Calu3 (cell line): ENCODE measurements at places on chromosomes 16 and 17.
A peak's percentile ranks its signal among the peaks of the same experiment; 100 is the strongest.

DNA sequence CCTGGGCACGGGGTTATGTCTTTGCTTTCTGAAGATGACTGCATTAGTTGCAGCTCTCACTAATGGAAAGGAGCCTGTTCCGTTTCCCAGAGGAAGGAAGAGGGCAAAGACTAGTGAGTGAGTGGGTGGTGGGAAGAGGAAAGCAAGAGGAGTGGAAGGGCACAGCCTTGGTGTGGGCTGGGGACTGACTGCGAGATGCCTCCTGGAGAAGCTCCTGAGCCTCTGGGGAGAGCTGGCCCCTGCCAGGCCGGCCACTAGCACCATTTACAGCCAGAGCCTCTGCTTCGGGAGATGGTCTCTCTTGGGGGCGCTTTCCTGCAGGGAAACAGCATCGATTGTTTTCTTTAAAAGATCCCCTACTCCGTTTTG lies 825 bp upstream of the RHBDL3 start:
- DNase-seq: no peak

DNA sequence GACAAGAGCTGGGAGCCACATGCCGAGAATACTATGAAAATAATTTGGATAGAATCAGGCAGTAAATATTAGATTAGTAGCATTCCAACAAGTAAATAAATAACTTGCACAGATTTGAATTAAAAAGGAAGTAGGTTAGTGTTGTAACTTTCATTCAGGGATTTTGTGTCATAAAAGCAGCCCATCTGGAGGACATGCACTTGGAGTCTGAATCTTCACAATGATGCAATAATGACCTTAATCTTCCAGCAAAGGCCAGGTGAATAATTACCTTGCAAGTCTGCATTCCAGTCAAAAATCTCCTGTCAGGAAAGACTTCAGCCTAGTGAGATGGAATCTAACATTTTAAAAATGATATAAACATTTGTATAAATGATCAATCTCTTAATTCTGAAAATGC lies 518.1 kb downstream of the KCNJ2 start:
- no peak for DNase-seq

DNA sequence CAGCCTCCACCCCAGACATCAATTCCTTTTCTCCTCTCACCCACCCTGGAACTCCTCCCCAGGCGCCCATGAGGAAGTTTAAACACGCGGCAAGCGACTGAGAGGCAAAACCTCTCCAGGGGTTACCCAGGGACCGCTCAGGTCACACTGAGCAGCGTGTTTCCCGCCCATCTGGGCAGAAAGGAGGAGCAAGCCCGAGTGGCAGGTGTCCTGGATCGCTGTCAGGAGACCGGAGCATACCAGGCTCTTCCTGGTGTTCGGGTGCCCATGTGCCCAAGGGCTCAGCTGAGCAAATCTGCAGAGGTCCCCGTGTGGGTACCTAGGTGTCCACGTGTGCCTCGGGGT lies 491 bp downstream of the SLC25A19 start:
- DNase-seq: peak; percentile 49

DNA sequence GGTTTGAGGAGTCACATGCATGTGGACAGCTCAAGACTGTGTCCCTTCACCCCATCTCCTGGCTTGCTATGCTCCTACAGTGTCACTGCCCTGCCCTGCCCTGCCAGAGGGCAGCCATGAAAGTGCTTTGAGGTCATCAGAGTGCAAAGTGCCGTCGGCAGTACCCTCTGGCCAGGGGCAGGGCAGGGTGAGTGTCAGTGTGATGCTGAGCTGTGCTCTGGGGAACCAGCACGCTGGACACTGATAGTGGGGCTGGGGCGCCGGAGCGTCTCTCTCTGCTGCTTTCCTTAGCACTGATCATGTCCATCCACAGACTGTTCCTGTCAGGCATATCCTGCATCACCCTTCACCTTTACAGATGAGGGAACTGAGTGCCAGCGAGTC lies 1.6 kb upstream of the SPATA32 start:
- DNase-seq: no peak

DNA sequence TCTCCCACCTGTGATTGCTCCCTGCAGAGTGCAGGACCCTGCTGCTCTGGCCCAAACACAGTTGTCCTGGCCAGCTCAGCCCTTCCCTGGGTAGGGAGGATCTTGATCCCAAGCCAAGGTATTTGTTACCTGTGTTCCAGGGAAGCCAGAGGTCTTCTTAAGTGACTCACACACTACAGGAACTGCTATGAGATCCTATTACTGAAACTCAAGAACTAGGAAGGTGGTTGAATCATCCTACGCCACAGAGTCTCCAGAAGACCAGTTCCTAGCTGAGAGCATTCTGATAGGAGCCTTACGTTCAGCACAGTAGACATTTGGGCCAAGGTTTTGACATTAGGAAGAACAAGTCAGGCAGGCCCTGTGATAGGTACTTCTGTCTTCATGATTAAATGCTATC lies 12.0 kb downstream of the CHST6 start:
- DNase-seq: peak; percentile 72

- no peak for DNase-seq
Observed at GRCh38 chr16:75038036-75038858, 39.4 kb downstream of the ZNRF1 start.

DNA sequence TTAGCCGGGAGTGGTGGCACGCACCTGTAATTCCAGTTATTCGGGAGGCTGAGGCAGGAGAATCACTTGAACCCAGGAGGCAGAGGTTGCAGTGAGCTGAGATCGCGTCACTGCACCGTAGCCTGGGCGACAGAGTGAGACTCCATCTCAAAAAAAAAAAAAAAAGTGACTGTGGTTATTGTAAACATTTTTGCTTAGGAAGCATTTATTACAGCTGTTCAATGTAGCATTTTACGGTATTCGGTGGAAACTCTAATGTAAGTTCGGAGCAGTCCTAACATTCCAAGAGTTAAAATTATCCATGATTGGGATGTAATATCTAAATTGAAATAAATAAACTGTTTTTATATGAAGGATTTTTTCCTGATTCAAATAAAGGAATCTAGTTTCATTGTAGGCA lies 254.8 kb upstream of the HSBP1 start:
- DNase-seq: no peak

DNA sequence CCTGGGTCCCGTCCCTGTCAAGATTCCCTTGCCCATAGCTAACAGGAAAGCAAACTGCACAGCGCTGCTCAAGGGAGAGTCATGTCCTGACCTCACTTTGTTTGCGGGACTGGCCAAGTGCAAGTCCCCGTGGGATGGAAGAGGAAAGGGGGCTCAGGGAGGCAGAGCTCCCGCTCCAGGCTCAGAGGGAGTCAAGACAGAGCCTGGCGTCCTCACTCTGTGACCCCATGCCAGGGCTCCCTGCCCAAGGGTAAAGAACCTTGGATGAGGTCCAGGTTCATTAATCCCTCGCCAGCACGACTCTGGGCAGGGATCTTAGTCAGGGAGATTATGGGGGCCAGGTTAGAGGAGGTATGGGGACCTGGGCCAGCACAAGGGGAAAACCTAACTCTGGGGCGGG lies 51.5 kb upstream of the CBX4 start:
- no peak for DNase-seq

DNA sequence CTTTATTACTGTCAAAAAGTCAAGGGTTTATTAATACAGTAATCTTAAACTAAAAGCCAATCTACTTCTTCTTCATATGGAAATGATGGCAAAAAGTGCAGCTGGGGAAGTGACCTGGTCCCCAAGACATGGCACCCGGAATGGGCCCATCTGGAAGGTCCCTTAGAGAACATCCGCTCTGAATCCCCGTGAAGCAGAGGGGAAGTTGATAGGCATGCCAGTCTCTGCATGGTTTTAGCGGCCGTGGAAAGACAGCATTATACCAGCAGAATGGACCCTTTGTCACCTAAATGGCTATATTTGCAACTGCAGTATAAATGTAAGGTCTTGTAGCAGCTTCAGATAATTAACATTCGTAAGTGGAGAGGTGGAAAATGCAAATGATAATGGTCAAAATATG lies 32.4 kb downstream of the COTL1 start:
- DNase-seq: no peak

DNA sequence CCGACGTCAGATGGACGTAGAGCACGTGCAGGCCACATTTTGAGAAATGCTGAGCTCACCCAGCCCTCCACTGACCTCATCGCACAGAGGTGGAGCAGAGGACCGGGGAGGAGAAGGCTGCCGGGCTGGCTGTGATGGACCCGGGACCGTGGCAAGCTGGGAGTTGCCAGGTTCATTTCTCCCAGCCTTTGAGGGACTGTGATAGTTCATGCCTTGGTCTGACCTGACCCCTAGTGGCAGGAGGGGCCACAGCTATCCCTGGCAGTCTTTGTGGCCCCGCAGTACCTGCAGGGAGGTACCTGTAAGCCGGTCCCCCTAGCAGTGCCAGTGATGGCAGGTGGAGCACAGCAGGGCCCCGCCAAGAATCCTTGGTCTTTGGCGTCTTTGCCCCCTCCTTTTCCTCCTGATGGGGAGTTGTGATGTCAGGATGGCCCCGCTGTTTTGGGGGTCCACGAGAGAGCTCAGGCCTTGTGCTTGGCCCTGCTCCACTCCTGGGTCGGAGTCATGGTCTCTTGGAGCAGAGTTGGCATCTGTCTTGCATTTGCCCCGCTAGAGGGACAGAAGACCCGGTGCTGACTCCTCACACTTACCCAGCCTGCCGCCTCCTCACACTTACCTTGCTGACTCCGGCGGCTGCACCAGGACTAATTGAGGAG lies 50.4 kb downstream of the OR1D5 start:
- DNase-seq: peak; percentile 63
